ENCODE measurements at places on chromosomes 16 and 17. TPM values are rescaled to one million over a fixed set of nuclear protein-coding genes. Genes with fewer than 3 reads are reported as not detected.

TMEM114 gene
- not detected for polyA plus RNA-seq

OR1D2 gene
- not detected for polyA plus RNA-seq

STX1B gene
- polyA plus RNA-seq = 0.07 TPM

YPEL3 gene
- polyA plus RNA-seq = 301 TPM

RTN4RL1 gene
- polyA plus RNA-seq = 0.44 TPM

PPP1R27 gene
- not detected for polyA plus RNA-seq

SHISA6 gene
- polyA plus RNA-seq = not detected

TM4SF5 gene
- polyA plus RNA-seq = not detected

ATP1B2 gene
- polyA plus RNA-seq = 0.57 TPM

HS3ST3A1 gene
- polyA plus RNA-seq = 4.5 TPM

TBC1D3C gene
- polyA plus RNA-seq = not detected

CSH2 gene
- polyA plus RNA-seq = not detected

CCDC200 gene
- 0.73 TPM for polyA plus RNA-seq

KRTAP9-9 gene
- not detected for polyA plus RNA-seq

FBXW10 gene
- not detected for polyA plus RNA-seq

MYH11 gene
- not detected for polyA plus RNA-seq

FZD2 gene
- 0.24 TPM for polyA plus RNA-seq

LGALS9 gene
- polyA plus RNA-seq = 8.4 TPM

MYL4 gene
- polyA plus RNA-seq = not detected

OVCA2 gene
- polyA plus RNA-seq = 43.9 TPM

SLC6A4 gene
- polyA plus RNA-seq = not detected

SDK2 gene
- polyA plus RNA-seq = 0.27 TPM

TEKT1 gene
- not detected for polyA plus RNA-seq

HOXB4 gene
- 0.06 TPM for polyA plus RNA-seq

ACSM2A gene
- not detected for polyA plus RNA-seq

CD300LF gene
- not detected for polyA plus RNA-seq

EFCAB5 gene
- polyA plus RNA-seq = not detected
